Tibial nerve (tissue), 4 donors: ENCODE measurements at places on chromosomes 4 and X. TPM values are rescaled to one million over a fixed set of nuclear protein-coding genes. Genes with fewer than 3 reads are reported as not detected.

FAM133A gene
- total RNA-seq, result not detected

- H3K4me3 ChIP-seq, result no peak overlapping the region
- no peaks in the 10 kb centered on the region for H3K27me3 ChIP-seq
- H3K4me1 ChIP-seq, result no peaks in the 10 kb centered on the region
- no peak overlapping the region for H3K27ac ChIP-seq
Measured at GRCh38 chr4:94722748-94723147, 35.0 kb upstream of the BMPR1B start.

HELQ gene
- 26.8 TPM for total RNA-seq

TEX13C gene
- total RNA-seq, result not detected

GRCh38 chr4:110705440-110705782 lies 82.5 kb upstream of the PITX2 start:
- no peaks in the 10 kb centered on the region for H3K4me1 ChIP-seq
- H3K27me3 ChIP-seq, result no peaks in the 10 kb centered on the region
- DNase-seq, result no peak
- H3K36me3 ChIP-seq, result no peaks in the 10 kb centered on the region
- no peak overlapping the region for H3K4me3 ChIP-seq
- H3K27ac ChIP-seq, result no peak overlapping the region

GRCh38 chr4:122379239-122379638 lies 428 bp downstream of the ADAD1 start:
- DNase-seq, result no peak
- no peak overlapping the region for H3K27ac ChIP-seq
- H3K27me3 ChIP-seq, result no peaks in the 10 kb centered on the region
- H3K4me1 ChIP-seq, result no peaks in the 10 kb centered on the region
- H3K36me3 ChIP-seq, result no peaks in the 10 kb centered on the region

DNA sequence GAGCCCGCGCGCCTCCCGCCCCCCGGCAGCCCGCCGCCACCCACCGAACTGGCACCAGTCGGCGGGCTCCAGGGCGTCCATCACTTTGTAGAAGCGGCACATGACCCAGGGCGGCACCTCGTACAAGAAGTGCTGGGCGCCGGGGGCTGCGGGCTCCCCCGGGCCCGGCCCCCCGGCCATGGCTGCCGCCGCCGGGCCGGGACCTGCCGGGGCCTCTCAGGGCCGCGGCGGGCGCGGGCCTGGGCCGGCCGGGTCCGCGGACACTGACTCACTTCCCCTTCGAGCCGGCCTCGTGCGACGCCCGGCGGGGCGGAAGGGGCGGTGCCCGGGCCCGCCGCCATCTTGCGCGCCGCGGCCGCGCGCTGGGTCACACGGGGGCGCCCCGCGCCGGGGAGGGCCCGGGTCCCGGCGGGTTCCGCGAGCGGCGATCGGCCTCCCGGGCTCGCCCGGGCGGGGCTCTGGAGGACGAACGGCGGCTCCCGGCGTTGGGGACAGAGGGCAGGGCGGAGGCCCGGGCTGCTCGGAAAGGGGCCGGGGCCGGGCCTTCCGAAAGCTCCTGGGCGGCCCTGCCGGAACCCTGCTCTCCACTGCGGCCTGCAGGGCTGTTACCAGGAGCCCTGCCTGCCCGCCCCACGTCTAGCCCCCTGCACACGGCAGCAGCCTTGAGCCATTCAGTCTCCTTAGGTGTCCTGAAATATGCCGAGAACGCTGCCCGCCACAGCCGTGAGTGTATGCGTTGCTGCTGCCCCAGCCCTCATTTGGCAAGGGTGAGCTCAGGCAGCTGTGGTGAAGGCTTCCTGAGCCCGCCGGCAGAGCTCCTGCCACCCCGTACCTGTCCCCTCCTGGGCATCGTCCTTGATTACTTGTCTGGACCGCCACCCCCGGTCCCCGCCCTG lies at the start of gene IRAK1:
Gene IRAK1 (minus strand): TSS at position 270 of the 896 bp plus-strand sequence. CDS start 90 bp downstream, at position 180.
- peak within 1 kb of the TSS; percentile 86 for H3K27ac ChIP-seq
- no peaks in the 10 kb centered on the region for H3K27me3 ChIP-seq
- peaks cover 26% of the 10 kb centered on the region for H3K36me3 ChIP-seq
- peak; percentile 20 for DNase-seq
- no peaks in the 10 kb centered on the region for H3K4me1 ChIP-seq
- peak within 1 kb of the TSS; percentile 41 for H3K4me3 ChIP-seq

DNA sequence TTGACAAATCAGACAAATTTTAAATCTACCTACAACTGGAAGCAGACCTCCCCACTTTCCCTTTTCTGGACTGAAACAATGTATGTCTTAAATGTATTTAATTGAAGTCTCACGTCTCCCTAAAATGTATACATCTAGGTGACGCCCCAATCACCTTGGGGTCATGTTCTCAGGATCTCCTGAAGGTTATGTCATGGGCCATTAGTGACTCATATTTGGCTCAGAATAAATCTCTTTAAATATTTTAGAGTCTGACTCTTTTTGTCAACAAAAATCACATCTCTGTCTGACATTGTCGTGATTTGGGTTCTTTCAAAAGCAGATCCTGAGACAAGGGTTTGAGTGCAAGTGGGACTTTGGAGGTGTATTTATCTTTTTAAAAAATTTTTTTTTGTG lies 26.2 kb upstream of the BOD1L1 start:
- no peak for DNase-seq
- H3K4me3 ChIP-seq, result peak overlapping the region; percentile 61
- no peak overlapping the region for H3K27ac ChIP-seq
- H3K4me1 ChIP-seq, result no peaks in the 10 kb centered on the region

GPM6B gene
- 251 TPM for total RNA-seq

DNA sequence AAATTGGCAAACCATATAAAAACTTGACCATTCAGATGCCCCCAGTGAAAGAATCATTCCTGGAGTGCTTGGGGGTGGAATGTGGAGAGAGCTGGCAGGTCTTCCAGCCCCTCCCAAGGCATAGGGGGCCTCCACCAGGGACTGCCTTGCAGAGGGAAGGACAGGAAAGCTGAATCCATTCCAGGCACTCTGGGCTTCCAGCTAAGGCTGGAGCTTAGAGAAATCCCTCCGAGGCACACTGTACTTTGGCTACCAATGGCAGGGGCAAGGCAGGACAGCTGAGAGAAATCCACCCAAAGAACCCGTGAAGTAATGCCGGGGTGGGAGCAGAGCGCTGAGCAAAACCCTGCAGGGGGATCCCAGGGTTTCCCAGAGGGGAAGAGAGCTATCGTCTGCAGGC lies 4.0 kb downstream of the CENPU start:
- H3K27me3 ChIP-seq, result no peaks in the 10 kb centered on the region
- no peak for DNase-seq
- H3K4me3 ChIP-seq, result no peak overlapping the region
- H3K36me3 ChIP-seq, result no peaks in the 10 kb centered on the region
- H3K4me1 ChIP-seq, result peaks cover 33% of the 10 kb centered on the region

TEX11 gene
- total RNA-seq, result not detected

DNA sequence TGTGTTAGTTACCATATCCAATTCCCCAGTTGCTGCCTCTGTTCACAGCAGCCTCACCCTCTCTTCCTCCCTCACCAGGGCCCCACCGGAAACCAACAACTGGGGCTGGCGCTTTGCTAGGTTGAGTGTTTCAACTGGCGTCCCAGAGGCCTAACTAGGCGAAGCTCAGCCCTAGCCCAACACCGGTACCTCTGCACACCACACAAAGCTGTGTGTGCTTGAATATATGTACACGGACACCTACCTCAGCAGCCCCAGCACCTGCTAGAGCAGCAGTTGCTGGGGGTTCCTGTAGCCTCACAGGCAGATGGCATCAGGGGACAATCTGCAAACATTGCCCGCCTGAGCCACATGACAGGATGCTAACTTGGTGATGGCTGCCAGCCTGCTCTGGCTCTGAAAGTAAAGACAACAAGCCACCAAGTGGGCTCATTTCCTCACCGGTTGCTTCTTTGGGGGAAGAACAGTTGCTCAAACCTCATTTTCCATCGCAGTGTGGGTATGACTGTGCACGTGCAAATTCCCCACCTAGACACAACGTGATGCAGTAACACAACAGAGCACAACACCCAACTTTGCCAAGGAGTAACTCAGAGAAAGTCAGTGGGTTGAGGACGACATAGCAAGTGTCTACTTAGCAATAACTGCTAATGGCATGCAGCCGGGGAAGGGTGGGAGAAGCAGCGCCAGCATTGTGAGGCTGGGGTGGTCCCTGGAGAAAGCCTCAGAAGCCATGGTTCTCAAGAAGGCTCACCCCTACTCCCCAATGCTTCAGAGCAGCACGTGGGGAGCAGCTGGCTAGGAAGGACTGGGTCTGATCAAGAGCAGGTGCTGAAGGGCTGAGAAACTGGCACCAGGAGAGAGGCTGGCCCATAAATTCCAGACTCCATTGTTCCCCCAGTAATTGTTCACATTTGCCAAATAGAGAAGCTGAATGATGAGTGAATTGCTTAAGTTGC lies 139.5 kb downstream of the SH3KBP1 start:
- DNase-seq, result no peak
- H3K4me1 ChIP-seq, result peaks cover 12% of the 10 kb centered on the region
- H3K36me3 ChIP-seq, result no peaks in the 10 kb centered on the region
- H3K4me3 ChIP-seq, result no peak overlapping the region

DNA sequence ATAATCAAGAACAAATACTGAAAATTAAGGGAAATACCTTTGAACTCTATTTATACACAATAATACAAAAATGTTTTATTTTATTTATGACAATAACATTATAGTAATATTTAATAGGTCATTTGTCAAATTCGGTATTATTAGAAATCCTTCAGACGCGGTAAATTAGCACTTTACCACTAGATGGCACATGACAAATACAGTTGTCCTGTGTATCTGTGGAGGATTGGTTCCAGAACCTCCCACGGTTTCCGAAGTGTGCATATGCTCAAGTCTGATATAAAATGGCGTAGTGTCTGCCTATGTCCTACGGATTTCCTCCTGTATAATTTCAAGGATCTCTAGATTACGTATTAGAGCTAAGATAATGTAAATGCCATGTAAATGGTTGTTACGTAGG lies 8.1 kb upstream of the LINC00632 start:
- no peak for DNase-seq
- no peak overlapping the region for H3K27ac ChIP-seq
- H3K4me1 ChIP-seq, result no peaks in the 10 kb centered on the region
- H3K27me3 ChIP-seq, result no peaks in the 10 kb centered on the region
- H3K36me3 ChIP-seq, result no peaks in the 10 kb centered on the region

STOX2 gene
- 28.6 TPM for total RNA-seq

GRCh38 chr4:7531640-7531994 lies 96.9 kb upstream of the PSAPL1 start:
- H3K36me3 ChIP-seq, result no peaks in the 10 kb centered on the region
- H3K4me1 ChIP-seq, result no peaks in the 10 kb centered on the region
- no peak overlapping the region for H3K4me3 ChIP-seq
- H3K27me3 ChIP-seq, result no peaks in the 10 kb centered on the region
- H3K27ac ChIP-seq, result no peak overlapping the region

DNA sequence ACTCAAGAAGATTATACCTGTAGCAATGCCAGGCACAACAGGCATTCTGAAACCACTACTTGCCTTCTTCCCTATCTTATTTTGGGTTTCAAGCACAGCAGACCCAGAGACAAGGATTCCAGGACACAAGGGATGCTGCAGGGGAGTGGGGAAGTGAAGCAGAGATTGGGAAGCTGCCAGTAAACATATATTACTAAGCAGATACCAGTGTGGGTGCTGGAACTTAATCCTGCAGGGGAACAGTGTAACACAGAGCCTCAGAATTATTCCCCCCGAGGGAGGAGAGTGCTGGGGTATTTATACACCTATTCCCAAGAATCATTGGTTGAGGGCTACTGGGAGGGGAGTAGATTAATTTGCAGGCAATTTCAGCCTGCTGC lies 33.3 kb upstream of the MAML3 start:
- no peaks in the 10 kb centered on the region for H3K36me3 ChIP-seq
- H3K27me3 ChIP-seq, result no peaks in the 10 kb centered on the region
- DNase-seq, result no peak
- H3K27ac ChIP-seq, result no peak overlapping the region
- H3K4me1 ChIP-seq, result peaks cover 14% of the 10 kb centered on the region
- no peak overlapping the region for H3K4me3 ChIP-seq

GRCh38 chr4:48315728-48316630 lies 25.4 kb upstream of the SLAIN2 start:
- H3K27ac ChIP-seq, result no peak overlapping the region
- H3K4me3 ChIP-seq, result no peak overlapping the region
- H3K27me3 ChIP-seq, result no peaks in the 10 kb centered on the region
- H3K36me3 ChIP-seq, result no peaks in the 10 kb centered on the region

DNA sequence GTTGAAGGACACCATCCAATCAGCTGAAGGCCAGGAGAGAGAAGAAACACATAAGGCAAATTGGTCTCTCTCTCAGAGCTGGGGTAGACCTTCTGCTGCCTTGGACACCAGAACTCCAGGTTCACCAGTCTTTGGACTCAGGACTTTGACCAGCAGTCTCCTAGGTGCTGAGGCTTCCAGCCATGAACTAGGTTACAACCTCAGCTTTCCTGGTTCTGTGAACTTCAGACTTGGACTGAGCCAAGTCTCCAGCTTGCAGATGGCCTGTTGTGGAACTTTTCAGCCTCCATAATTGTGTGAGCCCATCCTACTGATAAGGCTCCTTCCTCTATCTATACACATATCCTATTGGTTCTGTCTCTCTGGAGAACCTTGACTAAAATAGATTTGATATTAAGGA lies 20.6 kb upstream of the BBS12 start:
- no peak for DNase-seq
- H3K4me3 ChIP-seq, result no peak overlapping the region
- H3K36me3 ChIP-seq, result no peaks in the 10 kb centered on the region
- no peaks in the 10 kb centered on the region for H3K27me3 ChIP-seq

RCHY1 gene
- total RNA-seq, result 26.4 TPM

ETFDH gene
- 52.5 TPM for total RNA-seq

- H3K36me3 ChIP-seq, result no peaks in the 10 kb centered on the region
- H3K27ac ChIP-seq, result no peak overlapping the region
- no peak for DNase-seq
- H3K4me1 ChIP-seq, result no peaks in the 10 kb centered on the region
Measured at GRCh38 chr4:133270021-133270570, 121.0 kb downstream of the PCDH10 start.

GRCh38 chr4:28966982-28967381 lies 1753.2 kb upstream of the PCDH7 start:
- H3K4me1 ChIP-seq, result no peaks in the 10 kb centered on the region
- no peak overlapping the region for H3K4me3 ChIP-seq
- H3K27me3 ChIP-seq, result no peaks in the 10 kb centered on the region
- no peak for DNase-seq
- H3K27ac ChIP-seq, result no peak overlapping the region

DNA sequence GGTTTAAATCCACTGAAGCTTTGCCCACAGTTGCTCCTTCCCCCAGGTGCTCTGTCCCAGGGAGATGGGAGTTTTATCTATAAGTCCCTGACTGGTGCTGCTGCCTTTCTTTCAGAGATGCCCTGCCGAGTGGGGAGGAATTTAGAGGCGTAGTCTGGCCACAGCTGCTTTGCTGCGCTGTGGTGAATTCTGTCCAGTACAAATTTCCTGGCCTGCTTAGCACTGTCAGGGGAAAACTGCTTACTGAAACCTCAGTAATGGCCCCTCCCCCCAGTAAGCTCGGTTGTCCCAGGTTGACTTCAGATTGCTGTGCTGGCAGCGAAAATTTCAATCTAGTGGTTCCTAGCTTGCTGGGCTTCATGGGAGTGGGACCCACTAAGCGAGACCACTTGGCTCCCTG lies 40.1 kb downstream of the UGT2B17 start:
- H3K27me3 ChIP-seq, result no peaks in the 10 kb centered on the region
- no peak for DNase-seq
- H3K4me3 ChIP-seq, result no peak overlapping the region
- no peak overlapping the region for H3K27ac ChIP-seq

- H3K36me3 ChIP-seq, result no peaks in the 10 kb centered on the region
- peaks cover 3% of the 10 kb centered on the region for H3K27me3 ChIP-seq
- no peak for DNase-seq
- H3K4me3 ChIP-seq, result no peak overlapping the region
- H3K4me1 ChIP-seq, result no peaks in the 10 kb centered on the region
Measured at GRCh38 chrX:65745992-65746391, 78.5 kb downstream of the MSN start.
